NCI-H146 (cell line): ENCODE measurements at places on chromosomes 2 and 18.

- peak; percentile 85 for DNase-seq
Observed at GRCh38 chr18:57002627-57003026, 144.3 kb upstream of the BOD1L2 start.

DNA sequence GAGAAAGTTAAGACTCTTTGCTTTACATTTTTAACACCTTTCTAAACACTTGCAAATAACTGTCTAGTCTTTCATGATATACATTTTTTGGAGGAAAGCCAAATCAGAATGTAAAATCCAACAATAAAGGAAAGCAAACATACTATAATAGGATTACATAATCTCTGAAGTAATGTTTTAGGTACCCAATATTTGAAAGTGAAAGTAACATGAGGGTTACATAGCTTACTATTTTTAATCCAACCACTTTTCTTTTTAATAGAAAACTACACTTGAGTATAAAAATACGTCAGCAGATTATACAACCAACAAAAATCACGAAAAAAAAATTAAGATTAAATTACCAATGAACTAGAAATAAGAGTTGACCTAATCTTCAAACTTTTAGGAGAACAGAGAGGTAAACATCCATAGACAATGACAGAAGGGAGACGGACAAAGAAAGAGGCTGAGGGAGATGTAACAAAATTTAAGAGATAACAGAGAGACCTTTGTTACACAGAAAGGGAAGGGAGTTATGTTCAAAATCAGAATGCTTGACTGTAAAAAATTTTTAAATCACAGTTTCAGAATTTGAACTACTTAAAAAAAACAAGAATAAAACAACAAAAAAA is 150.0 kb downstream of the IKZF2 start:
- DNase-seq: no peak

- DNase-seq: no peak
Observed at GRCh38 chr2:28354920-28355520, 37.6 kb upstream of the FOSL2 start.

GRCh38 chr2:128421286-128421685 is 102.6 kb upstream of the HS6ST1 start:
- no peak for DNase-seq

DNA sequence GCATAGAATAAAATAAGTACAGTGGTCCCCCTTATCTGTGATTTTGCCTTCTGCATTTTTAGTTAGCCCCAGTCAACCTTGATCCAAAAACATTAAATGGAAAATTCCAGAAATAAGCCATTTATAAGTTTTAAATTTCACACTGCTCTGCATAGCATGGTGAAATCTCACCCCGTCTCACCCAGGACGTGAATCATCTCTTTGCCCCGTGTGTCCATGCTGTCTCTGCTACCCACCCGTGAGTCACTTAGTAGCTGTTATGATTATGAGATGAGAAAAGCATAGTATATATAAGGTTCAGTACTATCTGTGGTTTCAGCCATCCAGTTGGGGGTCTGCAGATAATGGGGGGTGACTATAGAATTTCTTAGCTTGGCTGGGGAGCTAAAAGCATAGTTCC is 67.3 kb downstream of the RHBDD1 start:
- DNase-seq: no peak

DNA sequence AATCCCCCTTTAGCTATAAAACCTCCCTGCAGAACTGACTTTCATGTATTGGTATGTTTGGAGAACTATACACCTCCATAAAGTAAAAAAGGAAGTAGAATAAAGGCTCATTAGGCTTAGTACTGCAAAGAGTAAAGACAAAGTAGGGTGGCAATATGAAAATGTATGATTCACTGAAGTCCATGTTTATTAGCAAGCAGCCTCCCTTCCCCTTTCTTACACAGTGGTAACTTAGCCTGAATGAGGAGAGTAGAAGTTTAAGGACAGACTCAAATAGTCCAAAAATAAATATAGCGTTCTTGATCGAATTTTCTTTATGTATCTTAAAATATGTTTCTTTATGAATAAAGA is 1.5 kb downstream of the ZNF804A start:
- no peak for DNase-seq

- DNase-seq: peak; percentile 6
Observed at GRCh38 chr2:5074733-5075132, 617.5 kb upstream of the SOX11 start.

- no peak for DNase-seq
Observed at GRCh38 chr2:29747786-29748470, 173.5 kb downstream of the ALK start.

DNA sequence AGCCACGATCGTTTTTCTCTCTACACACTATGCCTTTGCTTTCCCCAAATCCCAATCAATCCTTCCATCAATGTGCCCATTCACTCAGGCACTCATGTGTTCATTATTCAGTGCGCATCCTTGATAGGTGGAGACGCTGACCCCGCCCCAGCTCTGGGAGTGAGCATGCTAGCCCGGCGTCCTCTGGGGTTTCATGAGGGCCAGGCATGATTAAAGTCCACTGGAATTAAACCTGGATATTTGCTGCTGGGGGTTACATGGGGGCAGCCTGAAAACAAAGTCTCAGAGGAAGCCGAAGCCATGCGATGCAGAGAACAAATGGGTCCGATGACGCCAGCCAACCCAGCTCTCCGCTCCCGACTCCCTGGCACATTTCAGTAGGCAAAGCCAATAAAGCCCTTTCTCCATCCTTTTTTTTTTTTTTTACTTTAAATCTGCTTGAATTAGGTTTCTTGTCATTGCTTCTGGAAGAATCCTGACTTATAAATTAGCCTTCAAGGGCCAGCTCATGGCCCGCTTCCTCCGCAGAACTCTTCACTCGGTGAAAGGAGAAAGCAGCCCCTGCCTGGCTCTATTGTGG is 316.4 kb upstream of the ID2 start:
- no peak for DNase-seq

DNA sequence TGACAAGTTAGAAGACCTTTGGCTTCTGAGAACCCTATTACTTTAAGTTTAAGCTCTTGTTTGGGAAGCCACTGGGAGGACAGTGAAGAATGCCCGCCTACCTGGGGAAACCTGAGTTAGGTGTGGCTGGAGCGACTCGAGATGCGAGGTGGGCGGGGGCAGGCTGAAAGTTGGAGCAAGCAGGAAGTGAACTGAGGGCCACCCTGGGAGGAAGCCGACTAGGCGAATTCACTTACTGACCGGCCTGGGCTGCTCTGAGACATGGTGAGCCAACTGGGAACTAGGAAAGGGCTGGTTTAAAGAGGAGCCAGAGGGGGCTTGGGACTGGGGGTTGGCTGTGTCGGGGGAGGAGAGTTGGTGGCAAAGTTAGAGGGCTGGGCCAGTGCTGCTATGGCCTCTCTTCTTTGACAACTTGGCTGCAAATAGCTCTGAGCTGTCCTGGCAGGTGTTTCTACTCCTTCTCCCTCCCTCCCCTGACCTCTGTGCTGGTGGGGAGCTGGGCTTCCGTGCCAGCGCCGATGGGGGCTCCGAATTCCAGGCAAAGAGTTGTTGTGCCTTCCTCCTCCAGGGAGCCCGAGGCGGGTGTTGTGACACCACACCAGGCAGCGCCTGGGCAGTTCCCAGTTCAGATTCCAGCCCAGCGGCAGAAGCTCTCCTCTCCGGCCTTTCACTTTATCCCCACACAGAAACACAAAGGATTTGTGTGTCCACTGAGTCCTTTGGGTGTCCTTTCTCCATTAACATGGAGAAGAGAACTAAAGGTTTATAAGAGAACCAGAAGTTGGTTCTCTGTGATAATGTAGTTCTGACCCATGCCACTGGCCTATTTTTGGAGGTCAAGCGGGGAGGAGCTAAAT is at the start of gene VAMP8:
Gene VAMP8 (plus strand): TSS at position 201 of the 857 bp plus-strand sequence. CDS start 61 bp downstream, at position 262.
- DNase-seq: peak; percentile 71

DNA sequence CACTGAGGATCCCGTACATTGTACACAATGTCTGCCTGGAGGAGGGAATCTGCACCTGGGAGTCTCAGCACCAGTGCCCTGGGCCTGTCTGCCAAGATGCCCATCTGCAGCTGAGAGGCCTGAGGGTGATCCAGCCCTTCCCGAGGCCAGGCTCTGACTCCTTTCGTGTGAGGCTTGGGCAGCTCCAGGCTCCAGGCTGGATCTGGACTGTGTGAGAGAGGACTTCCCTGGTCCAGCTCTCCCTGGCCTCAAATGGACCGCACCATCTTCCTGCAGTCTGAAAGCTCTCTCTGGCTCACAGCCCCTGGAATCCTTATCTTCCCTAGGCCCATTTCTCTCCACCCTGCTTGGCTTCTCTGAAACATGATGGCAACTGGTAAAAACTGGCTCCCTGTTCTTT is 324.6 kb downstream of the DYSF start:
- no peak for DNase-seq

DNA sequence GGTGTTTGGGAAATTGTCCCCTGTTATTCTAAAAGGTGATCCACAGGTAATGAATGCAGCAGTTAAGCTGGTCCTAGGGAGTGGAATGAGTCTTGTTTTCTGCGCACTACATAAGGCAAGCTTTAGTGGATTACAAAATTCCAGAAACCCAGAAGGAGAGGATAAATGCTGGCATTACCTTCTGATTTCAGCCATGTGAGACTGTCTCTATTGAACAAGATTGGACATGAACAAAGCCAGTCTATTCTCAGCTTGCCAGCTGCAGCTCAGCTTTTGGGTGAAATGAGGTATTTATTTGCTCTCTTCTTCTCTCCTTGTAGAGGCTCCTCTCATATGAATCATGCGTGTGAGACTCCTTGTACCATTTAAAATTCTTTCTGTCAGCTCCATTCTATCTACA is 944.9 kb downstream of the CNTNAP5 start:
- no peak for DNase-seq

GRCh38 chr2:3125761-3126130 is 251.9 kb downstream of the EIPR1 start:
- DNase-seq: no peak

DNA sequence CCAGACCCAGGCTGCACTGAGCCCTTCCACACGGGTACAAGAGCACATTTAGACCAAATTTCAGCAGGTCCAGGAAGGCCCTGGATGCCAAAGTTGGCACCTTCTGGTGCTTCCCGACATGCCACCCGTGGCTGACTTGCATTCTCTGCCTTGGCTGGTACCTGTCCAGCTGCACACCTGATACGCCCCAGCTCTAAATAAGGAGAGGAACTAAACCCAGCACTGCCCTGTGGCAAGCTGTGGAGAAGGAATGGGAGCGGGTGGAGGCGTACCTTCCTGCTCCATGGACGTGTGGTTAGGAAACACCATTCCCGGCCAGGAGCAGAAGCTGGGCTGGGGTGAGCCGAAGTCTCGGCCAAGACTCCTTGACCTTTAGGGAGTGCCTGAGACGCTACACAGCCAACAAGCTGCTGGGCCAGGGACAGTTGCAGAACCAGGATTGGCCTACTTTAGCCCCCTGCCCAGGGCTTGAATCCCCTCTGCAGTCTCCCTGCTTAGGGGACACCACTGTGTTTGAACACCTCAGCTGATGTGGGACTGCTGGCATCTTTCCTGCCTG is 86.5 kb upstream of the TAF1B start:
- DNase-seq: no peak

DNA sequence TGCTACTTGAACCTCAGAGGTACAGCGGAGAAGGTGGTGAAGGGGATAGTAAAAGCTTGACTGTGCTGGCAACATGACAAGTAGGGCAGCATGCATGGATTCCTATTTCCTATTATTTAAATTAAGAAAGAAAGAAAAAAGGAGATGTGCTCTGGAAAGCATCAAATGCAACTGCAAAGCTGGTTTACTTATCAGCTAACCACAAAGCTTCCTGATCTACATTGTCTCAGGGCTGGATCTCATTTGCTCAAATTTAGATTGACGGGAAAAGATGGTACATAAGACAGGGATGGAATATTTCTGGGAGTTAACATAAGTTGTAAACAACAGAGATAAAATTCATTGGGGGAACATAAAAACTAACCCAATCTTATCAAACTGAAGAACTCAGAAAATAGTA is 178.0 kb downstream of the RIT2 start:
- no peak for DNase-seq

- DNase-seq: no peak
Observed at GRCh38 chr18:28161608-28162599, 15.0 kb downstream of the CDH2 start.

DNA sequence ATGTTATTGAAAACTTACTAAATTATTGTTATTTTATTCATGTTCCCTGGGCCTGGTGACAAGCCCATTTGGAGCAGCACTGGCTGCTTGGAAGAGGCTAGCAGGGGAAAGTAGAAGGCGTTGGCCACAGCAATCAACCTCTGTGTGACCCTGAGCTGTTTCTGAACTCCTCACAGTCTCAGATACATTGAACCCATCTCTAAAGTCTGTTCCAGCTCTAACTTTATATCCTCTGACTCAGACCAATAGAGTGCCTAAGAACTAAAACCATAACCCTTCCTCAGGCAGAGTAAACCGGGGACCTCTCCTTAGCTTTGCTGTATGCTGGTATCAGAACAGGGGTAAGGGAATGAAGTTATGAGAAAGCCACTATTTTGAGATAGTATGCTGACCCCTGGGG is 96.4 kb upstream of the NOL4 start:
- no peak for DNase-seq

GRCh38 chr2:197707316-197708213 is 2.4 kb downstream of the MARS2 start:
- DNase-seq: no peak

DNA sequence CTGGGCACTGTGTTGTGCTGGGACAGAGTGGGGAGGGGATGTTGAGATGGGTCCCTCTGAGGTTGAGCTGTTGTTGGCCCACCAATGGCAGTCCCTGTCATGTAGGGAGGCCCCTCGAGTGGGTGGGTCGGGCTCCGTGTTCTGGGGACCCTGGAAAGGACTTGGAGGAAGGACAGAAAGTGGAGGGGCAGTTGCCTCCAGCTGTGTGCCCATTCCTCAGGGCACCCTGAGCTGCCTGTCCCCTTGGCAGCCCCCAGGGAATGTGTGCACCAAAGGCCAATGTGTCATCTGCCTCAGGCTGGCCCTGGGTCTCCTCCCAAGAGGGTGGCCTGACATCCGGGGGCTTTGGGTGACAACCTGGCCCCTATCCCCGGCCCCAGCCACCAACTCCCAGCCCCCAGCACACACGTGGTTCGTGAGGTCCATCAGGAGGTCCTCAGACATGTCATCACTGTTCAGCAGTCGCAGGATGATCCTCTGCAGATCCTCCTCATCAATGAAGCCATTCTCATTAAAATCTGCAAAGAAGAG is 57.7 kb downstream of the CIB4 start:
- no peak for DNase-seq

DNA sequence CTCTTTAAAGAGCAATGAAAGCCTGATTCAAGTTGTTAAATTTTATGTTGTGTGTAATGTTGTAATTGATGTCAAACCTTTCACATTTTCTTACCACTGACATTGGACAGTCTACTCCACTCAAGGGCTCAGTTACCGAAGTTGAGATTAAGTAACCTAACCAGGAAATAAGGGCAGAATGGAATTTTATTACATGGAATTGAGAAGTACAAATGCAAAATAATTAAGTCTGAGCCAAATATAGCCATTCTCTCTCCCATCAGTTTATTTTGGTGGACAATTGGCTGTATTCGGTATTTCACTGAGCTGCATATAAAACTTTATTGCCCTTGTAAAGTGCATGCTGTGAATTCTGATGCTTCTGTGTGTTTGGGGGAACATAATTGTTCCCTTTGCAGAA is 231.5 kb downstream of the TTC32 start:
- DNase-seq: no peak
